ENCODE measurements at places on chromosomes 5 and 9.

- DNase-seq = no peak
Measured at GRCh38 chr5:170747851-170748250, 35.7 kb upstream of the GABRP start.

GRCh38 chr5:176693477-176693851 is 46.2 kb downstream of the TSPAN17 start:
- DNase-seq = no peak

- no peak for DNase-seq
Measured at GRCh38 chr5:128380337-128380736, 157.7 kb downstream of the FBN2 start.

DNA sequence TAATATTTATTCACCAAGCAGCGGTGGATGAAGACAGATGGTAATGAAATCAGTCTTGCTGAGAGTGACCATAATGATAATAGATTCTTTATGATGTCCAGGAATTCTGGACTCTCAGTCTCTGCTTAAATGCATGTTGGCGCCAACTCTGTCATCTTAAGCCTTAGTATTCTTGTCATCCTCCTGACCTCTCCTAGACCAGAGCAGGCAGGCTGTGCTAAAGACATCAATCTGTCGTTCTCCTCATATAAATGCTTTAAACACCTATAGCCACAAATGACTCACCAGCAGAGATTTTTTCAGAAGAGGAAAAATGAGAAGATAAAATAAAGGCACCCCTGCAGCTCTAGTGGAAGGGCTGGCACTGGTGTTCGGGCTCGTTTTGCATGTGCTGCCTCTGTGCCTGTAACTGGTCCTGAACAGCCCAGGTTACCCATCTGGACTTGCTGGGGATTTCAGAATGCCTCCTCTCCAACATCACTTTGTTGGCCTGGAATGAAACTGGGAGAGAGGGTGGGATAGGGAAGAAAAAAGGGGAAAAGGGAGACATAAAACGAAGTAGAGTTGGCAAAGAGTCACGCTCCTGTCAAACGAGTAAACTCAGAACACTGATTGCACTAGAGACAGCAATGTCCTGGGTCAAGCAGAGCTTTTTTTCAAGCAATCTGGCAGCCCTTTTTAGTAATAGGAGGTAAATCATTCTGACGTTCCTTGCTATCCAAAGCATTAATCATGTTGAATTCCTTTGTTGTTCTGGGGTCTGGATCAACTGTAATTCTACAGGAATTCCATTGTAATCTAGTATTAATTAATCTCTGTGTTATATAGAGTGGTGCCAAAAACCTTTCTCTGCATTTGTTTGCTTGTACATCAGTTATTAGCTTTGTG is 195.5 kb upstream of the CLINT1 start:
- DNase-seq = no peak

GRCh38 chr5:84403773-84404172 is 19.1 kb upstream of the EDIL3 start:
- DNase-seq = no peak

GRCh38 chr9:129428864-129429577 is 191.9 kb downstream of the C9orf50 start:
- no peak for DNase-seq

DNA sequence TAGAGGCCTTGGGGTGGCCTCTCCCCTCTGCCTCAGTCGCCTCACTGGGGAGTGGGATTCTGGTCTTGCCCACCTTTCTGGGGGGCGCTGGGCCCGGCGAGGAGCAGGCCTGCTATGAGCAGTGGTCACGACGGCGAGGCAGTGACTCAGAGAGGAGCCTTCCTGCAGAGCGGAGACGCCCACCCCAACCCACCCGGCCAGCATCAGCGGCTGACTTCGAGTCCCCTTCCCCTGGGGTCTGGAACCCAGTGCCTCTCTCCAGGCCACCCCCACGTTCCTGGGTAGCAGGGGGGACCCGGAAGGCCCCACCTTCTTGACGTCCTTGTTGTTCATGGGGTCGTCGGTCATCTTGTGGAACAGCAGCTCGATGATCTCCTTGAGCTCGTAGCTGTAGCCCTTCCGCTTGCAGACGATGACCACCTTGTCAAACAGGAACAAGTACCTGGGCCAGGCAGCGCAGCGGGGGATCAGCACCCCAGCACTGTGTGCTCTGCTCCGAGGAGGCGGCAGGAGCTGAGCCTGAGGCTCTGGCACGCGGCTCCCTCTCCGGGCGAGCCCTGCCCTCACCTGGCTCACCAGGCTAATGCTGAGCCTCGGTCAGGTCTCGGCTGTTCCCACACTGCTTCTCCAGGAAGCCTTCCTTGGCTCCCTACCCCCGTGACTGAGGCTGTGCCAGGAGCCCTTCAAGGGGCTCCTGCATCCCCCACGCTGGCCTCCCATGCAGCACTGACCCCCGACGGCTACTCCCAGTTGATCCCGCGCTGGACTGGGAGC is 50.1 kb upstream of the SARDH start:
- DNase-seq = no peak

DNA sequence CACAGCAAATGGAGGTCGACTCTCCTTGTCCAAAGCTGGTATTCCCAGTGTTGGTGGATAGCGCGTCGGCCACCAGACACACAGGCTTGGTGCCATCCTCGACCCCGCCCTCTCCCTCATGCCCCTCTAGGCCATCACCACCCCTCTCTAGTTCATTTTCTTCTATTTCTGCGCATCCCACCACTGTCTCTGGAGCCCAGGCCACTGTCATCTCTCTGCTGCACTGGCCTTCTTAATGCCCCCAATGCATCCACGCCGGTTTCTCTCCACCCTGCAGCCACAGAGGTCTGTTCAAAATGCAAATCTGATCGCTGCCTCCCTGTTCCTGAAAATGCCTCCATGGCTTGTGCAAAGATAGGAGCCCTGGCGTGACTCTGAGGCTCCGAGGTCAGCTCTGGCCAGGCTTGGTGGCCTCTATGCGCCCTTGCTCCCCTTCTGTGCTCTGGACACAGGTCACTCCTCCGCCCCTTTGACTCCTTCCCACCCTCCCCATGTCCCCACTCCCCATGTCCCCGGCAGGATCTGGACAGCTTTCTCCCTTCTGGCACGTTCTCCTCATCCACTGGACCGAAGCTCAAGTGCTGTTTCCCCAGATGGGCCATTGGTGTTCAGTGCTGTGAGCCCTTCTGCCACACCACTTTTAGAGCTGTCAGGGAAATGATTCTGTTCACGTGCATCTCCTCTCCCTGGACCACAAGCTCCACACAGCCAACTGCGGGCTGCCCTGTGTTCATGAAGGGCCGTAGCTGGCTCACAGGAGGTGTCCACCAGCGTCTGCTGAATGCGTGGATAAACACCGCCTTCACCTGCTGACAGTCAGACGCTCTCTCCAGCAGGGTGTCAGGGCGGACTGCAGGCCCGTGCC is 59.5 kb upstream of the RNF130 start:
- DNase-seq = no peak

DNA sequence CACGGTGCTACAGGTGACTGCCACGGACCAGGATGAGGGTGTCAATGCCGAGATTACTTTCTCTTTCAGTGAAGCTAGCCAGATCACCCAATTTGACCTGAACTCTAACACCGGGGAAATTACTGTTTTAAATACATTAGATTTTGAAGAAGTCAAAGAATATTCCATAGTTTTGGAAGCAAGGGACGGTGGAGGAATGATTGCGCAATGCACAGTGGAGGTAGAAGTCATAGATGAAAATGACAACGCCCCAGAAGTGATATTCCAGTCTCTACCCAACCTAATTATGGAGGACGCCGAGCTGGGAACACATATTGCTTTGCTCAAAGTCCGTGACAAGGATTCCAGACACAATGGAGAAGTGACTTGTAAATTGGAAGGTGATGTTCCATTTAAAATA is 1.2 kb downstream of the PCDHGB4 start:
- no peak for DNase-seq

GRCh38 chr5:33608344-33609041 is 167.7 kb downstream of the TARS1 start:
- DNase-seq = no peak

DNA sequence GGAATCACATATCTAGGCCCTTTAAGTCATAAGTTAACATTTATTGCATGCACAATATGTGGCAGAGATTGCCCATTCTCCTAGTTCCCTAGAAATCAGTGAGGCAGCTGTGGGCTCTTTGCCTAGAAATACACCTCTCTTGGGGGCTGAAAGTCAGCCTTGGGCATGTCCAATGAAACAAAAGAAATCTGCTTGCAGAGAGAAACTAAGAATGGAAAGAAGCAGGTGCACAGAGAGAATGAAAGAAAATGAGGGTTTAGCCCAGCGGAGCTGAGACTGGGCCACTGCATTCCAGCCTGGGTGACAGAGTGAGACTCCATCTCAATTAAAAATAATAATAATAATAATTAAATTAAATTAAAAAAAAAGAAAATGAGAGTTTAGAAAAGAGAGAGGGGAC is 57.3 kb upstream of the DAB2 start:
- DNase-seq = no peak

- no peak for DNase-seq
Measured at GRCh38 chr9:125529589-125530515, 177.2 kb downstream of the MAPKAP1 start.

GRCh38 chr9:121283080-121283398 is 15.1 kb downstream of the GSN start:
- DNase-seq = no peak

DNA sequence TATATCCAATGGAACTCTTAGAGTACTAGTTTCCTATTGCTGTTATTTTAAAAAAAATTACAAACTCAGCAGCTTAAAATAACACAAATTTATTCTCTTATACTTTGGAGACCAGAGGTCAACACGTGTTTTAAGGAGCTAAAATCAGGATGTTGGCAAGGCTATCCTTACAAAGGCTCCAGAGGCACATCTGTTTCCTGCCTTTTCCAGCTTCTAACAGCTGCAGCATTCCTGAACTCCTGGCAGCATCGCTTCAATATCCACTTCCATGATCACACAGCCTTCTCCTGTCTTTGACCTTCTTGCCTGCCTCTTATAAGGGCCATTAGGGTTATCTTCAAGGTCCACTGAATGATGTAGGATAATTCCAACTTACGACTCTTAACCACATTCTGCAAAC is 92.2 kb upstream of the CCNG1 start:
- DNase-seq = no peak
